ENCODE measurements at places on chromosomes 12 and 14.

GRCh38 chr12:92942905-92943304 is 13.8 kb upstream of the EEA1 start:
- DNase-seq = peak; percentile 63

DNA sequence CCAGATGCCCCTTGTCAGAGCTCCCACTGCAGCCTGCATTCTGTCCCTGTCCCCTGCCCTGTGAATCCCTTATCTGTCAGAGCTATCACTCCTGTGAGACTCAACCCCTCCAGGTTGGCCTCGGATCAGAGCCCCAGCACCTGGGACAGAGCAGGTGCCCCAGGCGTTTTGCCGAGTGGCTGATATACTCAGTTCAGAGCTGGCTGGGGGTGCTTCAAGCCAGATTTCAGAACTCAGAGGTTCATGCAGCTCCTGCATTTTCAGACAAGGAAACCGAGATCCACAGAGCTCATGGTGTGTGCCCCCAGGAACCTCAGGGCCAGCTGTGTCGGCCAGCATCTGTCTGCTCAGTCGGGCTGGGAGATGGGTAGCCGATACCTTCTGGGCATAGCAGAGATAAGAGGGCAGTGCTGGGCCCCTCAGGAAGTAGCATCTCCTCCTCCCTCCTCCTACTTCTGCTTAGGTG is 228.0 kb upstream of the RTL1 start:
- DNase-seq = no peak

DNA sequence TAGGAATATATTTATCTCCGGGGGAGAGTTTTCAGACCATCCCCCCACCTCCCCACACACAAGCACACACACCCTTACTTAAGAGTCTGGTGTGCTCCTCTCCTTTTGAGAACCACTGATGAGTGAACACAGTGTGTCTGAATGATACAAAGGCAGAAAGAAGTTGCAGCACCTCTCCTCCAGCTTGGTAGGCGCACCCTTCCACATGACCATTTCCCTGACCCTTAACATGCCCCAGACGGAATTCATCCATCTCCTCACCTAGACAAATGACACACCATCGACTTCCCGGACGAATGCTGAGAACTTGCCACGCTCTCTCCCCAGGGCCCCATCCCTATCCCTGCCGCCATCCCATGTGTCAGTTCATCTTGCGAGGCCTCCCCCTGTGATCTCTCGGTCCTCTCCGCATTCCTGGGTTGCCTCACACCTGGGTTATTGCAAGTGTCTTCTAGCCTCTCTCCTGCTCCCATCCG is 3.9 kb downstream of the TNFRSF1A start:
- no peak for DNase-seq

DNA sequence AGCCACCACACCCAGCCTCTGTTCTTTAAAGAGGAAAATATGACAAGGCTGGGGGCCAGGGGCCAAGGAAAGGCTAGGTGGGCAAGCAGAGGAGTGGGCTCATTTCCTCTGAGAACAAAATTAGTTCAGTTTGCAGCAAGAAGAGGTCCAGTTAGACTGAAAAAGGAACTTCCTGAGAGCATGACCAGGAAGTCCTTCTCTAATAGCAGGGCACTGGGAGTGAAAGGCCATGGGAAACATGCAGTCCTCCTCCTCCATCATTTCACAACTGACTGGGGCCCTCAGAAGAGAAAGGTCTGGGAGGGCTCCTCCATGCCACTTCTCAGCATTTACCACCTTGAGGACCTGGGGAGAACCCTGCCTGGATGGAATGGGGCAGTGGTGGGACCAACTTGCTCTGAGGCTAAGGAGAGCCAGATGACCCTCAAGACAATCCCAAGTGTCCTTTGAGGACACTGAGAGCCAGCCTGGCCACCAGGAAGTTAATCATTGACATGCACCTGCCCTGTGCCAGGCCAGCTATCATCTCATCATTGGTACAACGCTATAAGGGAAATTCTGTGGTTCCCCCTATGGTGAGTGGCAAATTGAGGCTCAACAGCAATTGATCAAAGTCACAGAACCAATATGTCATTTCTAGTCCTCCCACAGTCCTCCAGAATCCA is 2.0 kb downstream of the AQP2 start:
- no peak for DNase-seq

- DNase-seq = peak; percentile 69
Measured at GRCh38 chr14:95784137-95784536, 70.2 kb upstream of the TCL1A start.

DNA sequence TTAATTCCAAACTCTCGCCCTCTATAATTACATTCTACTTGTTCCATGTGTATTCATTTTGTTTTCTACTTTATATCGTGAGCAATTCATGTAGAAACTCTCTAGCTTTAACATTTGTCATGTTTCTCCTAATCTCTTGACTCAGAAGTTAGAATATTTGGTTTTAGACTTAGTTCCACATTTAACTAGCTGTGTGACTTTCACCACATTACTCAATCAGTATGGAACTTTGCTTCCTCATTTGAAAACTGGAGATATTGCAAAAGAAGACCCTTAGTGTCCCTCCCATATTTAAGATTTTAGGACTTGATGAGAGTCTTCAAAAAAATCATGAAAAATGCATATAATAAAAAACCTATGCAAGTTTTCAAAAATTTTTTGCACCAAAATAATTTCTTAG is 447.5 kb downstream of the GXYLT1 start:
- DNase-seq = no peak

DNA sequence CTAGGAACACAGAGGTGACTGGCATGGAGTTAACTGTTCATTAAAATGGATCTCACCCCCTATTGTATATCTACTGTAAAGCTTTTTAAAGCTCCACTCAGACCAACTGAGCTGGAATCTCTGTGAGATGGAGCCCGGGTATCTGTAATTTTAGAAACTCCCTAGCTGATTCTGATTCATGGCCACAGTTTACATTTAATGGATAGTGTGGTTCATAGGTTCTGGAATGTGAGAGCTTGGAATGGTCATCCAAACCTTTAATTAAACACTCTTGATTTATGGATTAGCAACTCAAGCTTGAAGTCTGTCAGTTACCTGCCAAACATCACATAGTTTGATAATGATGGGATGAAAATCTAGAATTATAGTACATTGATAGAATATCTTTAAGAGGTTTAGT is 183.8 kb downstream of the SLC25A21 start:
- DNase-seq = no peak
